ENCODE measurements at places on chromosomes 16 and 17.

DNA sequence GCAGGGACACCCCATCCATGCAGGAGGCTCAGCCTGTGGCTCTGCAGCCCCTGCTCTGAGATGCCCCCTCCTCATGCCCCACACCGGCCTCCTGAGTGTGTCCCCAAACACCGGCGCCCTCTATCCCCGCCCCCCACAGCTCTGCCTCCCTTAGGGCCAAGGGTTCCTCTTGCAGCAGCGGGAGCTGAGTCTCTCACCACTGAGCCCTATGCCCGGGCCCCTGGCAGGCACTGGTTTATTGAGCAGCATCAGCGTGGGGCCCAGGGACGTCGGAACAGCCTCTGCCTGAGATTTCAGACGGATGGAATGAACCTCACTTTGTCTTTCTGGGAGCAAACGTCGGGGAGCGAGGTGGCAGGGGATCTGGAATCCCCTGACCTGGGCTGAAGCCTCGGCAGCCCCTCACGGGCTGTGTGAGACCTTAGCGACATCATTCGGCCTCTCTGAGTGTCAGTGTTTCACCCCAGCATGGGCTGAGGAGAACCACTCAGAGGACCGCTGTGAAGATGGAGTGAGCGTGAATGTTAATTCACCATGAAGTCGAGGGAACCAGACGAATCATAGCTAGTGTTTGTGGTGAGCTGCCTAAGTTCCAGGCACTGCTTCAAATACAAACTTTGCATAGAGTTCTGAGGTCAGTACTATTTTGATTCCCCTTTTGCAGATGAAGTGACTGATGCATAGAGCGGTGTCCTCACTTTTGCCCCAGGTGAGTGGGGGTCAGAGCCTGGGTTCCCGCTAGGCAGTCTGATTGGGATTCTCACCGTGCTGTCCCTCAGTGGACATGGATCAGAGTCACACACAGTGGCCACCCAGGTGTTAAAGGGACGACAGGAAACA is 5.3 kb upstream of the C16orf74 start:
- no peak for DNase-seq

GRCh38 chr17:78163881-78164747 is 4.3 kb upstream of the SYNGR2 start:
- DNase-seq, result no peak

GRCh38 chr17:63434951-63435571 is 11.0 kb downstream of the CYB561 start:
- peak; percentile 48 for DNase-seq

GRCh38 chr16:68368301-68368888 is 57.6 kb downstream of the PRMT7 start:
- no peak for DNase-seq

DNA sequence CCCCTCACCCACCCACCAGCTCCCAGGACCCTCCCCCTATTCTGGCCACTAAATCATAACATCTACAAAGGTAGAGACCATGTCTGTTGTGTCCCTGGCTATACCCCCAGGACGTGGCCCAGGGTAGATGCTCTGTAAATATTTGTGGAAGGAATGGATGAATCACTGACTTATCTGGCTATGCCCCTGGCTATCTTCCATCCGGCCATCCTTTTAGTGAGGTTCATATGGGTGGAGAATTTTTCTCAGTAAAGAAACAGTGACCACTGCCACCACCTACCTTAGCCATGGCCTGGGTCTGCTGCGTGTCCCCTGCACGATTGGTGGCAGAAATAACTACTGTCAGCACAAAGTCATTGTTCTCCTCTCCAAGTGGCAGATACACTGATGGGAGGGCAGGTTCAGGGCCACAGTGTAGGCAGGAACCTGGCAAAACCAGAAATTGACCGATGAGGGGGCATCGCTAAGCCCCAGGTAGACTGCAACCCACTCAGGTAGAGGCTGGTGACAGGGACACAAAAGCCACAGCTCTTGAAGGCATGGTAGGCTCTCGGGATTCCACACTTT is 63.1 kb upstream of the BCO1 start:
- no peak for DNase-seq

DNA sequence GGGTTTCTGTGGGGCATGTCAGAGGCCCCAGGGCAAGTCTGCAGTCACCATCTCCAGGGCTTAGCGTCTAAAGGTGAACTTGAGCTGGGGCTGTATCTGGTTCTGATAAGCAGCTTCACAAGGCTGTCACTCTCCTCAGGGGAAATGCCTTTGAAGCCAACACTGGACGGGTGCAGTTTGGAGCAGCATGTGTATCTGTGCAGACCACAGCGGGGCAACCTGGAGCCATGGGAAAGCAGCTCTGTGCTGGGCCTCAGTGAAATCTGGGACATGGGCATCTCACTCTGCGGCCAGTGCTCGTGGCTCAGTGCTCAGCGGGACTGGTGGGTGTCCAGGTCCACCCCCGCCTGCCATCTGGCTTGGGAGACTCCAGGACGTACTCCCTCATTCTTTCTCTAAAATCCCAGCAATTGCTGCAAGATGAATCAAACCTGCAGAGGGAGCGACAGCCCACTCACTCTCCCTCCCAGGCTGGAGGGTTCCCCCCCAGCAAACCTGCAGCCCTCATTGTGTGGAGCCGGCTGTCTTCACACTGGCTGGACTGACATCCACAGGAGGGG is 63.5 kb downstream of the PRMT7 start:
- DNase-seq, result no peak

- no peak for DNase-seq
These were observed 3.4 kb downstream of the FAM222B start for GRCh38 chr17:28839221-28839620.

- DNase-seq, result no peak
These were observed 12.0 kb upstream of the TMEM97 start for GRCh38 chr17:28306954-28307401.

- no peak for DNase-seq
These were observed 249.6 kb upstream of the TNRC6C start for GRCh38 chr17:77708936-77709335.

DNA sequence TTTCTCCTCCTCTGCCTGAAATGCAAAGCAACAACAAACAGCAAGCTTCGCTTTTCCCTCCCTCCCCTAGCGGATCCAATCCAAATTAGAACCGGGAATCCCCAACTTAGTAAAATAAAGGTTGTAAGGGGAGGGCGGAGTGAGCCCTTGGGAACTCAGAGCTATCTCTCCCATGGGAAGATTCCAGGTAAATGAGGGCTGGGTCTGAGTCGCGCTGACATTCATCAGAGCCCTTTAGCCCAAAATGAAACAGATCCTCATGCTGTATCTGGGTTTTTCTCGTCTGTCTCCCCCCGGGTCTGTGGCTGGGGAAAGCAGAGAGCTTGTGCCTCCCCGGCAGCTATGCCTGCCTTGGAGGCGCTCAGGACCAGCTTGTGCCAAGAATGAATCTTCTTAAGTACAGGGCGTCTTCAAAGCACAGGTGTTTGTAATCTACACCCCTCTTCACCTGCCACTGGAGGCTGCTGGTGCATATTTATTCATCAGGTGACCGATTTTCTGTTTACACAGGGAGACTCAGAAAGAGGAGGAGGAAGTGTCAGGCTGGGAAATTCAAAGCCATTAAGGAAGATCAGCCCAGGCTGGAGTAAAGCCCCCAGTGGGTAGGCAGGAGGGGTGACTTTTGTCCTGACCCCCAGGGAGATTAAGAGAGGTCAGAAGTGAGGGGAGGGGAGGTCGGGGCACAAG is 55.0 kb upstream of the GSE1 start:
- DNase-seq, result no peak

DNA sequence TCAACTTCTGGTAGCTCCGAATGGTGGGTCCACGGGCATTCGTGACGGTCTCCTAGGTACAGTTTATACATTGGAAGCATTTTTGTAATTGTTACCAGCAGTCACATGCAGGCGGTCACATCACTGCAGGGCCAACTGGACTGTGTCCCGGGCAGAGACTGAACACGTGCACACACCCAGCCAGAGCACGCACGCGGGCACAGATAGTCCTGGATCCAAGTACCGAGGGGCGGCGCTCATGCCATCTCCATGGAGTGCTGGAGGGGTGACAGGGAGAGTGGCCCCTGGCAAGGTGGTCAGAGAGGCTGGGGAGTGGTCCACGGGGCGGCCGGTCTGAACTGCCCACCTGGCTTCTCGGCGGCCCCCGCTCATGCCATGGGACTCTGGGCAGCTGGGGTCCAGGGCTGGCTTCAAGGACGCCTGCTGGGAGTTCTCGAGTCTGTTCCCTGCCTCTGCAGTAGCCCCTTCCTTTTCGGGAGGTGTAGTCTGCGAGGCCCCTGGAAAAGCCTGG is 34.2 kb downstream of the BAIAP2 start:
- DNase-seq, result no peak

DNA sequence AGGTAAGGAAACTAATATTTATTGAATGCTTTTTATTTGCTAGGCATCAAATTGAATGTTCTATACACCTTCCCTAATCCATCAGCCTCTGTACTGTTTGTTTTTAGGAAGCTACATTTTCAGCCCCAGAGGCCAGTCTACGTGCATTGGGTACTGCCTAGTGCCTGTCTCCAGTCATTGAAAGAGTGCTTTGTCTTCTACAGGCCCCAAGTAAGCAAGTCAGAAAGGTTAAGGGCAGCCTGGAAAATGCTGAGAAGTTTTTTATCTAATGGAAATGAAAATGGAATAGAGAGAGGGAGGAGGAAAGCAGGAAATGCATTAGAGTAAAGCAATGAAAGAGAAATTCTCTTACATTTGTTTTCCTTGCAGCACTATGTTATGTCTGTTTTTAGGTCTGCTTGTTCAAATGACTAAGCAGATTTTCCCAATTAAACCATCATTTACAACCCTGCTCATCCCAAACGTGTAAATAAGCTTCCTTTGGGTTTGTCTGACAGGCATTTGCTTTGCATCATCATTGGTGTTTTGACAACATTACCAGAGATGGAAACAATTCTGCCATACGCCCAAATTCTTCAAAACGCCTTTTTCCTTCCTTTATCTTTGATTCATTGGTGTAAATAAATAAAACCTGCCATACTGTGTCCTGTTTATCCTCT is 116.0 kb upstream of the GOT2 start:
- no peak for DNase-seq

DNA sequence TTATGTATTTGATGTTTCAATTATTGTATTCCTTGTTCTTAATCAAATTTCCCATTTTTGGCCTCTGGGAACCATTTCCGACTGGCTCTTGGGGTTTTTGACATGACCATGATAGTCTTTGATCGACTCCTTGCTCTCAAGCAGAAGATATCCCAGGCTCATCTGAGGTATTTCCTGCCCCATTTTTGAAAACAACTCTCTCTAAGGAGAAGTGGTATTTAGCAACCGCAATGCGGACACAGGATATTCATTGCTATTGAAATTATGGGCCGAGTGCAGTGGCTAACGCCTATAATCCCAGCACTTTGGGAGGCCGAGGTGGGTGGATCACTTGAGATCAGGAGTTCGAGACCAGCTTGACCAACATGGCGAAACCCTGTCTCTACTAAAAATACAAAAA is 5.5 kb downstream of the TANGO6 start:
- no peak for DNase-seq

- DNase-seq, result no peak
These were observed 22.3 kb upstream of the TIMP2 start for GRCh38 chr17:78947235-78948149.

DNA sequence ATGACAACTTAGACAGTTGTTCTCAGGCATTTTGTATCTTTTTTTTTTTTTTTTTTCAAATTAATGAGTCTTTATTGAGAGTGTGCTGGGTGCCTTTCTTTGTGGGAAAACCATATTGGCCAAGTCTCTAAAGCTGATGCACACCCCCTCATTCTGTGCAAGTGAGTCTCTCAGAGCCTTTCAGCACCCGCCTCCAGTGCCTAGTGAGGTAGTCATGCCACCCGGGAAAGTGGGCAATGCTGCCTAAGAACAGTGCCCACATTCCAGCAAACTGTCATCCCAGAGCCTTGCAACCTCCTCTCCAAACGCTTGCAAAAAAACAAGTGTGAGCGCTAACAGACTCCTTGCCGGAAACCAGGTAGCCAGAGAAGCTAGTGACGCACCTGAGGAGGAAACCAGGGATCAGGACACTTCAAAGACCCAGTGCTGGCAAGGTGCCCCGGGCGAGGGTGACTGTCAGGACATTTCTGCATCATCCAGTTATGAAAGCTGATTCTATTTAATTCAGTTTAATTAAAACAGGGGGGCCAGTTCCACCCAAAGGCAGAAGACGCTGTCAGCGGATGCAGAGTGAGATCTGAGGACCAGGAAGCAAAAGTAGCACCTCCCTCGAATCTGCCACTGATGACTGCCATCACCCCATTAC is 34.9 kb downstream of the SMARCE1 start:
- no peak for DNase-seq

DNA sequence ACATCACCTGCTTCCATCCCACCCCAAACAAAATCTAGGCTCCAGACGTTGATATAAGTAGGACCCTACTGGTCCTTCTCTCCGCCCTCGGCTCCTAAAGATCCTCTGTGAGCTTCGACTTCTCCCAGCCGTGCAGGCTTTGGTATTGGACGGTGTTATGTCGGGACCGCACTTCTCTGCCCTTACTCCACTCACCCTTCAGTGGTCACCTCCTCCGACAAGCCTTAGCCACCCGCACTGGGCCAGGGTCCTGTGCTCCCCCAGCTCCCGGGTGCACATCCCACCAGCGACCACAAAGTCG is 1.6 kb downstream of the PSMB10 start:
- DNase-seq, result no peak

DNA sequence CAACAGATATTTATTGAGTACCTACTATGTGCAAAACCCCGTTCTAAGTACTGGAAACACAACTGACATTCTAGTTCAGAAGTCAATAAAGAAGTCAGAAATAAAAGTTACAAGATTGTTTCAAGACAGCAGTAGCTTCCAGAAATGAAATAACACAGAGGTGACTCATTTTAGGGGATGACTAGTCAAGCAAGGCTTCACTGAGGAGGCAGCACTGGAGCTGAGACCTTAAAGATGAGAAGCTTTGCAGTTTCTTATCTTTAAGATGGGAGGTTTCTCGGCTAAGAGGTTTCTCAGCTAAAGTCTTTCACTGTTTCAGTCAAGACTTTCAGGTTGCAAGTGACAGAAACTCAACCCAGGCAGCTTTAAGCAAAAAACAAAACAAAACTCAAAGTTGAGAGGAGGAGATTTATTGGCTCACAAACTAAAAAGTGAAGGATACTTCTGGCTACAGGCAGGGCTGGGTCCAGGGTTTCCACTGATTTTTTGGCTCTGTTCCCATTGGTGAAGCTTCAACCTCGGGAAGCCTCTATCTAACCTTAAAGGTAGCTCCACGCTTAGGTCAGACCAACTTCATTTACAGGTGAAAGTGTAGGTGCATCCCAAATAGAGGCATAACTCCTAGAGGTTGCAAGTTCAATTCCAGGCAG is 7.4 kb upstream of the MMP2 start:
- no peak for DNase-seq

- no peak for DNase-seq
These were observed 116.6 kb downstream of the SPECC1 start for GRCh38 chr17:20125724-20126123.

Data from activated gamma-delta T cell treated with anti-CD3 and anti-CD28 coated beads, Interleukin-2, amount 50 U/mL, for 16 hours (primary cell).